ENCODE measurements at places on chromosomes 3 and 15.
A peak's percentile ranks its signal among the peaks of the same experiment; 100 is the strongest.

DNA sequence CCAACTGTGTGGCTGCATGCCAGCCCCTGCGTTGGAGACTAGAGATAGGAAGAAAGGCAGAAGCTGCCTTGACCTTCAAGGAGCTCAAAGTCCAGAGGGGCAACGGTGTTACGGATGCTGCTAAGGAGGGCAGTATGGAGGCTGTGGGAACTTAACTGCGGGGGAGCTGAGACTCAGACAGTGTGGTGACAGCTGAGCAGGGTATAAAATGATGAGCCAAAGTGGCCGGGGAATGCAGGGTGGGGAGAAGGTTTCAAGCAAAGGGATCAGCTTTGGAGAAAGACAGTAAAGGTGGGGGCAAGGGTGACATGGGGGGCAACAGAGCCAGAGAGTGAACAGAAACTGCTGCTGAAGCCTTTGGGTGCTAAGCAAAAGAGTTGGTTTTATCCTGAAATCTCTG is 6.2 kb upstream of the CYP1A2 start:
- no peak for DNase-seq

GRCh38 chr3:141076797-141077571 is 25.8 kb downstream of the SPSB4 start:
- DNase-seq = peak; percentile 7

DNA sequence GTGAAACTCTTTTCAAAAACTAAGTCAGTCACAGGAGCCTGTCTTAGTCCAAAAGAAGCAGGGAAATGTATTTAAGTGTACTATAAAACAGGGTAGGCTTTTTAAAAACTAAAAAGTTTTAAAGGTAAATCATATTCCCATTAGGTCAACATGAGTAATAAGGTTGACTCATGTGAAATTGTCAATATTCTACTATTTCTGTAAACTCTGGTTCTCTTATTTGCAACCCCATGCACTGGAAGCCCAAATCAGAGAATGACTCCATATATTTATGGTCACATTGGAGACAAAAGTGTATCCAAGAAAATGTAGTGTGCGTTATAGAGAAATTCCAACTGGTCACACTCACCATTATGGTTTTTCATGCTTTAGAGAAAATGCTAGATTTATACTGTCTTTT is 600.3 kb upstream of the TGFBR2 start:
- DNase-seq = no peak

- no peak for DNase-seq
These were observed 24.3 kb downstream of the ZDHHC19 start for GRCh38 chr3:196186651-196187573.

GRCh38 chr3:72681598-72681997 is 166.6 kb downstream of the SHQ1 start:
- DNase-seq = no peak

All from stimulated activated CD4-positive, alpha-beta T cell treated with anti-CD3 and anti-CD28 coated beads, TNF-alpha, amount 100 ng/mL, for 4 hours (primary cell).